ENCODE measurements at places on chromosomes 5 and 9.

DNA sequence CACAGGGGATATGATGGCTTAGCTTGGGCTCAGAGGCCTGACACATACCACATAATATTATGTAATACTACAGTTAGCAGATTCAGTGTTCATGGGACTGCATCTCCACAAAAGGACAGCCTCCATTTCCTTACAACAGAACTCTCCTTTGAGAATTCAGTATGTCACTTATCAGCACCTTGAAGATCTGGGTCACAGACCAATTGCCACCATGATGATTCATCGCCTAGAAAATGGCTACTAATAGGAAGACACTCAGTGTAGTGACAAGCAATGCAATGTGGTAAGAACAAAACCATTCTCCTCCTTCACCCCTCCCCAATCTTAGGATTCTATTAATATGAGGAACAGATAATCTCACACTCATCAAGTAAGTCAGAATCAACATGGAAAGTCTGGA is 38.7 kb upstream of the PRLR start:
- DNase-seq: no peak

DNA sequence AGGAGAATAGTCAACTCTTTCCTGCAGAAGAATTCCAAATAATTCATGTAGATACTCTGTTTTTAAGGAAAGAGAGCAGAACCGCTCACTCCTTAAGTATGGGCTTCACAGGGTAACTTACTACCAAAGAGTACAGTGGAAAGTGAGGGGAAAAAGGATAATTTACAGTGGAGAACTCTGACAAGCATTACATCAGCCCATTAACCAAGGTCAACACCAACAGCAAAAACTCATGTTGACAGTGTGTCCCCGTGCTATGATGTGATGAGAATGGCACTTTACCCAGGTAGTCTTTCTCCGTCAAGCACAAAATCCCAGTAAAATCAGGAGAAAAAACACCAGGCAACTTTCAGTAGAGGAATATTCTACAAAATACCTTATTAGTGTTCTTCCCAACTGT is 104.3 kb downstream of the ADCY2 start:
- no peak for DNase-seq

DNA sequence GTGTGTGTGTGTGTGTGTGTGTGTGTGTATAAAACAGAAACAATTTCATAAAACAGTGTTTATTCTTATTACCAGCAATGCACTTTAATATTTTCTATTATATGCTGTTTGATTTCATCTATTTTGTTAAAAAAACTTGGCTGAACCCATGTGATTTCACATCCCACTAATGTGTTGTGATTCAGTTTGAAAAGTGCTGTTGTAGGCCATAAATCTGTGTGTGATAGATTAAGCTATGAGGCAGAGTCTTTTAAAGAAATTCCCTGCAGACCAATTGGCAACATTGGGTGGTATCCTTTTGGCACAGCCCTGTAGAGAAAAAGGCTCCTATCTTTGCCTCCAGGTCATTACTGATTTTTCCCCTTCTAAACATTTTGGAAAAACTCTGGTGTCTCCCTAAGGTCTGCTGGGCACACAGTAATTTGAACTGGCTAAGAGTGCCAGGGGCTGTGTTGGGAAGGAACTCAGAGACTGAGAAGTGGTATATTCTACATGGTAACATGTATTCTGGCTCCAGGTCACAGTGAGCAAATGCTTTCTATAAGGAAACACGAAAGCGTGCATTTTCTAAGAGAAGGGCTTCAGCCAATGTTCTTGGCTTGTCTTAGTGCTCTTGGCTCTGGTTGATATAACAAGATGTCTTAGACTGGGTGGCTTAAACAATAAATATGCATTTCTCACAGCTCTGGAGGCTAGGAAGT is 4.5 kb downstream of the CAMK4 start:
- DNase-seq: no peak

DNA sequence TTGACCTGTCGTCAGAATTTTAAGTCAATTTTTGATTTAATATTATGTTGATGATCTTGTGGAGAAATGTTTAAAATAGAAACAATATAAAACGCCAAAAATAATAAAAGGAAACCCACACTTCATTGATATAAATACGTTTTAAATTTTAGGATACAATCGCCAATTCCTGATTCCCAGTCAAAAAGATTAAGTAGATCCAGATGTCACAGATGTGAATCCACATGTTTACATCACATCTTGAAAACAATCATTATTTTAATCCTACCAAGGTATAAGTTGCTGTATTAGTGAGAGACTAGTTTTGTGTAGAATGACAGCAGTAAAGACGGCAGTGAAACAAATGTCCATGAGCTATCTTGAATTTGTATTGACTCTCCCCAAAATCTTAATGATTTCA is 4.9 kb downstream of the TAS2R1 start:
- no peak for DNase-seq

- DNase-seq: no peak
Observed at GRCh38 chr5:78007233-78007632, 231.1 kb upstream of the TBCA start.

DNA sequence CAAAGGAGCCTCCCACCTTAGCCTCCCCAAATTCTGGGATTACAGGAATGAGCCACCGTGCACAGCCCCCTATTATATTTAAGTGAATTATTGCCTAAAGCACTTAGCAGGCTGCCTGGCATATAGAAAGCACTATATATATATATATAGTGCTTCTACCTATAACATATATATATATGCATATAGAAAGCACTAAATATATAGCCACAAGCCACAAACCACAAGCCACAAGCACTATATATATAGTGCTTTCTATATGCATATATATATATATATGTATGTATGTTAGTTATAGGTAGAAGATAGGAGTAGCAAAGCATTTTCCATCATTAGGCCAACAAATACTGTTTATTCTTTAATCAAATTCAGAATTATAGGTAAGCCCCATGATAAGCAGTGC is 185.8 kb downstream of the CWC27 start:
- no peak for DNase-seq

GRCh38 chr9:76634356-76635054 is 129.7 kb upstream of the PCA3 start:
- no peak for DNase-seq

- DNase-seq: peak; percentile 45
Observed at GRCh38 chr5:173781816-173782670, 106.1 kb upstream of the CPEB4 start.

DNA sequence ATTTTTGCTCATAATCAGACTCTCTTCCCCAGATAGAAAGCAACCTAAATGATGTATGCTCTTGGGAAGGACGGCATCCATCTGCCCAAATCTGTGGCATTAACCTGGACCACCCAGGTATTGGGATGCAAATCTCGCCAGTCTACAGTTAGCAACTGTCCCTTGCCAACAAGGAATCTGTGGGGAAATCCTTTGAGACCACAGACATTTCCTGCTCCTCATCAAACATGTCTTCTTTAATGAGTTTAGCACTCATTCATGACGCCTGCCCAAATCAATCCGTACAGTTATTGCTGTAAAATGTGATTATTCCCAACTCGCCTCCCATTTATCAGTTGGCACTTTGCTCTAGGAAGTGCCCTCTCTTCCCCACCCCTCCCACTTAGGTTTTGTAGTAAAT is 7.8 kb downstream of the ROR2 start:
- no peak for DNase-seq

GRCh38 chr5:169029037-169029436 is 271.9 kb downstream of the SLIT3 start:
- DNase-seq: no peak

DNA sequence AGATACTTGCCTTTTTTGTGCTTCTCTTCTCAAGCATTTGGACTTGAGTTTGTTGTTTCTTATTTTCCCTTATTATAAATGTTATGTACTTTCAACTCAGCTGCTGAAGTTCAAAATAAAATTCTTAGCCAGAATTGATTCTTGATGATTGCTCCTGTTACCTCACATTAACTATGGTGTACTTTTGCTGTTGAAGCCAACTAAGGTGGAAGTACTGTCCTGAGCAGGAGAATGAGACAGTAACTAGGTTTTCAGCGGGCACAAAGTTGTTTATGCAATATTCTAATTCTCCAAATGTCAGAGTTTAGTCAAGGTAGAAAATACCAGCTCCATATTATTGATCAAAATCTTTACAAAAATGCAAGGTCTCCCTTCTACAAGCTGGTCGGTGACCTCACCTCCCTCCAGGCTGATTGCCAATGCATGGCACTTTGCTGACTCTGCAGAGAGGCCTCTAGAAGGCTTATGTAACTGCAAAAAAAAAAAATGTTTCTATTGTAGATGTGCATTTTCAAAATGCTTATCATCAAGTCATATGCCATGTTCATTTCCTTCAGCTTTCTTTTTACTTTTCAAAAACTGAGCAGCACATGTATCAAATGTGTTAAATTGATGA is 1783.5 kb upstream of the WWC1 start:
- no peak for DNase-seq

- no peak for DNase-seq
Observed at GRCh38 chr5:179375831-179376365, 30.6 kb upstream of the ADAMTS2 start.

DNA sequence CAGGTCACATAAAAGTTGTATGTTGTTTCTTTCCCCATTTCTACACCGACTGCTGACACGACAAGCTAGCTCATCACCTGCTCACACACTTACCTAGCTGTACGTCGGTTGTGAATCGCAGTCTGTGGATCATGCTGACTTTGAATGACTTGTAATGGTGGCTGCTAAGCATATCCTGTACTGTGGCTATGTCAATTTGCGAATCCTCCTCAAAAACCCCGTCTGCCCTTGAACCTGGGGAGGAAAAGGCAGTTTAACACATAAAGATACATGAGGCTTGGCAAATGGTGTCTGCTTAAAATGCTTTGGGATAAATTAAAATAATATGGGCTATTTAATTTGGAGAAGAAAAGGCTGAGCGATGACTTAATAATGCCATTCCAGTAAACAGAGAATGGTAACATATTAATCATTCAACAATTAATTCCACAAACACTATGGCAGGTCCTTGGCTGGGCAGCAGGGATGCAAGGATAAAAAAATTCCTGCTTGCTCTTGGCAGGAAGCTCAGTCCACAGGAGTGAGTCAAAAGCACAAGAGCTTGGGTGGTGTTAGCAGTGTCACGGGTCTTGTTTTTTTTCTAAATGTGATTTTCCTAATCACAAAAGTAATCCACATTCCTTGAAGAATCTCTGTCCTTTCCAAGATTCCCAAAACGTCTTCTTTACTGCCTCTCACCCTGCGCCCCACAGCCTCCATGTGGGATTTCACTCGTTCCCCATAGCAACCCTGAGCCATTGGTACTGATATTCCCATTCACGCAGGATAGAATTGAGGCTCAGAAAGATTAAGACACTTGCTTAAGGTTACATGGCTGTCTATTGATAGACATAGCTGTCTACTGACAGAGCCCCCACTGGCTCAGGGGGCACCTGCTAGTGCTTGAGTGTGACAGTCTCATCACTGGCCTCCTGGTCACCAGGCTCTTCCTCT is 222.4 kb downstream of the MAPKAP1 start:
- DNase-seq: no peak

GRCh38 chr9:110207071-110207641 is 803 bp downstream of the C9orf152 start:
- no peak for DNase-seq

- no peak for DNase-seq
Observed at GRCh38 chr5:134736173-134736812, 2.1 kb upstream of the CAMLG start.

DNA sequence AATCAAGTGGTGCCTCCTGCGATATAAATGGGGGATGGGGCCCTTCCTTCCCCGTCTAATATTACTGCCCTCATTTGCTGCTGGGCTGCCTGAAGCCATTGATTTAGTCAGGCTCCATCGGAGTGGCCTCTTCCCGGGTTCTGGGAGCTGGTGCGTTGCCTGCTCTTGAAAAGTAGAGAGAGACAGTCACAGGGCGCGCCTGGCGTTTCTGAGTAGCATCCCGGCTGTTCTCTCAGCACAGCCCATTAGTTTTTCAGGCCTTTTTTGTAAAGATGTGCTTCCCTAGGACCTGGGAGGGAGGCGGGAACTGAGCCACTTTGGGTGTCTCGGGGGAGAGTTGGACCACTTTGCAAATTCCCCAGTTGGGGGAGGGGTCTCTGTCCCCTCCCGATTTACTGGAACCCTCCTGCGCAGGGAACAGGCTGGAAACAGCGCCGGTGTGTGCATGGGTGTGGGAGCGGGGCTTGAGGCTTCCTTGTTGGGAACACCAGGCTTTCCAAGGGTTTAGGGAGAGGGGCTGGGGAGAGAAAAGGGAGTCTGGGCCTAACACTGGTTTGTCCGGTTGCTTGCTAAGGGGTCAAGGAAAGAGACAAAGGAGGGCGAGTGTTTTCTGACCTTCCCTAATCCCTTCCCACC is 4.7 kb downstream of the PRDM6 start:
- DNase-seq: no peak

GRCh38 chr9:113343732-113344231 is 3.7 kb upstream of the WDR31 start:
- DNase-seq: peak; percentile 81

GRCh38 chr9:22446589-22446949 is at the start of gene DMRTA1:
TSS of gene DMRTA1 (plus strand) at chr9:22446824. CDS start at chr9:22447066, 242 bp downstream.
- peak; percentile 59 for DNase-seq
